HepG2 (cell line): ENCODE measurements at places on chromosomes 5 and 9. TPM values are rescaled to one million over a fixed set of nuclear protein-coding genes. Genes with fewer than 3 reads are reported as not detected.

Gene FIBCD1
- total RNA-seq, result 0.89 TPM in 1 of 2 replicates, not detected in the other

- no peak for DNase-seq
Measured at GRCh38 chr5:56605231-56605630, 210.1 kb upstream of the MAP3K1 start.

DNA sequence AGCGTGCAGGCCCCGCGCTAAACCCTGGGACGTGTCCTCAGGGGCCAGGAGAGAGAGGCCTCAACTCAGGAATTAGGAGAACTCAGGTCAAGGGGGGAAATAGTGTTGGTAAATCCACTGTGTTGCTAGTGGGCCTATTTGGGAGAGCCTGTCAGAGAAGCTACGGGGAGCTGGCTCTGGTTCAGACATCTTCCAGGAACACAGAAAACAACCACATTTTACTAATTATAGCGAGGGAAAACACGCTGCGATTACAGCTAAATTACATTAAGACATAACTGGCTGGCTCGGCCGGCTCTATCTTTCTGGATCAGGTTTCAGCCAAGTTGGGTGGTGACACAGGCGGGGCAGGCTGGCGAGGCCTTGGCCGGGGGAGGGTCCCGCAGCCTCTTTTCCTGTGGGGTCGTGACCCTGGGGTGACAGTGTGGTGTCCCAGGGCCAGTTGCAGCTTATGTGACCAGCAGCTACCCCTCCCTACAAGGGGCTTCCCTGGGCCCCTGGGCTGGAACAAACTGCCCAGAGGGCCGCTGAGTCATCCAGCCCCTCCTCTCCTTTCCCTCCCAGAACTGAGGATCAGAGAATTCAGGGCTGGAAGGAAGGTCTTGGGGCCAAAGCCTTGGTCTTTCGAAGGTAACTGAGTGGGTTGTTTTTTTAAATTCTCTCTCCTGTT, 75.1 kb downstream of the FGF18 start:
- DNase-seq, result peak; percentile 28

DNA sequence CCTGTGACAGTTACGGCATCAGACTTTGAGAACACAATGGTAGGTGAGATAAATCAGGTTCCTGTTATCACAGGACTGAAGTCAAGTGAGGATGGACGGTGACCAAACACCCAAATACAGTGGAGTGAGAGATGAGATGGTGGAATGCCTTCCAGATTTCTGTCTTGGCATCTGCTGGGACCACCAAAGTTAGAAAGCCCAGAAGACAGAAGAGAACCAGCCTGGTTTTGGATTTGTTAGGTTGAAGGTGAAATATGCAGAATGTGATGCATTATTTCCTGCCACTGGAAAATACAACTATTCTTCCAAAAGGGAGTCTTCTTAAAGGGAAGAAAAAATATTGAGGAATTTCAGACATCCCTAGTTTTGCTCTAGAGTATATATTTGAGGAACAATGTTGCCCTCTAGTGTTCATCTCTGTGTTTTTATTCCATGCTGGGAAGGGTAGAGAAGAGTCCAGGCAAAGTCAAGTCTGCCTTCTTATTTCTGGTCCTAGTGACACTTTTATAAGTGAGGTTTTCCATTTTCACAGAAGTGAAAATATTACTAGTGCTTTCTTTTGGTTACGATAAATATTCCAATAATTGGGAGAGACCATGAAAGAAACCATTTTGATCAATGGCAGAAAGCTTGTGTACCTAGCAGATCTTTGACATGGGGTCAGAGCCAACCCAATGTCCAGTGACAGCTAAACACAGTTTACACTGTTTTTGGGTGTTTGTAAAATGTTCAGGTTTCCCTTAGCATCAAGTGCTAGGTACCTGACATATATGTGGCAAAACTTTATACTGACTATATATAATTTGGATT, 142.3 kb upstream of the ANKH start:
- DNase-seq, result peak; percentile 75

Gene GCNT4
- 0.22 and 0.27 TPM in 2 replicates for total RNA-seq
